Fibroblast of the conjunctiva (primary cell): ENCODE measurements at places on chromosomes 16 and 17.

GRCh38 chr17:50190293-50190602, 11.2 kb downstream of the COL1A1 start:
- DNase-seq, result no peak

DNA sequence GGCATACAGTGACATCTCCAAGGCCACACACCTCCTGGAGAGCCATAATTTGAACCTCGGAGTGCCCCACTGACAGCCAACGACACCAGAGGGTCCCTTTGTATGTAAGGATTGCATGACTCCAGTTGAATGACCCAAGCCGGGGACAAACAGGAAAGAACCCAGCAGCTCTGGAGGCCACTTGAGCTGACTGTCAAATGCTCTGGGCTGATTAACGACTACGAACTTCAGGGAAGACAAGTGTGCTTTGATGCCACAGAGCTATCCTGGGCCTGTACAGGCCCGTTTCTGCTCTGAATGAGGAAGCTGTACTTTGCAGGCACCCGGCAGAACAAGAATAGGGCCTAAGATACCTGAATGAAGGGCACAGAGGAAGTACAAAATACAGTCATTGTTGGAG, 404.6 kb downstream of the SLC39A11 start:
- no peak for DNase-seq

DNA sequence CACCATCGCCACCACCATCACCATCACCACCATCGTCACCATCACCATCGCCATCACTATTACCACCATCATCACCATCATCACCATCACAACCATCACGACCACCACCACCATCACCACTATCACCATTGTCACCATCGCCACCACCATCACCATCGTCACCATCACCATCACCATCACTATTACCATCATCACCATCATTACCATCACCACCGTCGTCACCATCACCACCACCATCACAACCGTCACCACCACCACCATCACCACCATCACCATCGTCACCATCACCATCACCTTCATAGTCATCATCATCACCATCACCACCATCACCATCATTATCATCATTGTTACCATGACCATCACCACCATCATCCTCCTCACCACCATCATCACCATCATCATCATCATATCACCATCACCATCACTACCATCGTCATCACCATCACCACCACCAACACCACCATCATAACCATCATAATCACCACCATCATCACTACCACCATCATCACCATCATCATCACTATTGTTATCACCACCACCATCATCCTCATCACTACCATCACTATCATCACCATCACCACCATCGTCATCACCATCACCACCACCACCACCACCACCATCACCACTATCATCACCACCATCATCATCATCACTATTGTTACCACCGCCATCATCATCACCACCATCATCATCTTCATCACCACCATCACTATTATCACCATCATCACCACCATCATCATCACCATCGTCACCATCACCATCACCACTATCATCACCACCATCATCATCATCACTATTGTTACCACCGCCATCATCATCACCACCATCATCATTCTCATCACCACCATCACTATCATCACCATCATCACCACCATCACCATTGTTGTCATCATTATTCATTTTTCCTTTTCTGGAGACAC, 51.5 kb upstream of the ZNF469 start:
- no peak for DNase-seq

DNA sequence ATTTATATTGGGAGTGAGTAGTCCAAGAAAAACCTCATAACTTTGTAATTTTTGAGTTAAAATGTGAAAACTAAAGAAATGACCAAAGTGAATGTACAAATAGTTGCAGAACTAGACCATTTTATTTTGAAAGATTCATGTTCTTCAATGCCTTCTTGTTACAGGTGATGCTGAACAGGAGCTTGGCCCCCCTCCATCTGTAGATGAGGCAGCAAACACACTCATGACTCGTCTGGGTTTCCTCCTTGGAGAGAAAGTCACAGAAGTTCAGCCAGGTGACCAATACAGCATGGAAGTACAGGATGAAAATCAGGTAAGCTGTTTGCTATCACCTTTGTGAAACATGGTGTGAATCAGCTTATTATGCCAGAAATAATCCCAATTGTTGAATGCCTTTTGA, 227.8 kb downstream of the TANC2 start:
- DNase-seq, result no peak

GRCh38 chr16:65117811-65118448, 3.9 kb downstream of the CDH11 start:
- DNase-seq, result peak; percentile 84
